NCI-H187 (cell line): ENCODE measurements at places on chromosomes 3 and 15.

- DNase-seq = no peak
Observed at GRCh38 chr15:80691575-80691974, 3.5 kb upstream of the ABHD17C start.

GRCh38 chr3:88025001-88025552 is 33.7 kb downstream of the CGGBP1 start:
- no peak for DNase-seq

DNA sequence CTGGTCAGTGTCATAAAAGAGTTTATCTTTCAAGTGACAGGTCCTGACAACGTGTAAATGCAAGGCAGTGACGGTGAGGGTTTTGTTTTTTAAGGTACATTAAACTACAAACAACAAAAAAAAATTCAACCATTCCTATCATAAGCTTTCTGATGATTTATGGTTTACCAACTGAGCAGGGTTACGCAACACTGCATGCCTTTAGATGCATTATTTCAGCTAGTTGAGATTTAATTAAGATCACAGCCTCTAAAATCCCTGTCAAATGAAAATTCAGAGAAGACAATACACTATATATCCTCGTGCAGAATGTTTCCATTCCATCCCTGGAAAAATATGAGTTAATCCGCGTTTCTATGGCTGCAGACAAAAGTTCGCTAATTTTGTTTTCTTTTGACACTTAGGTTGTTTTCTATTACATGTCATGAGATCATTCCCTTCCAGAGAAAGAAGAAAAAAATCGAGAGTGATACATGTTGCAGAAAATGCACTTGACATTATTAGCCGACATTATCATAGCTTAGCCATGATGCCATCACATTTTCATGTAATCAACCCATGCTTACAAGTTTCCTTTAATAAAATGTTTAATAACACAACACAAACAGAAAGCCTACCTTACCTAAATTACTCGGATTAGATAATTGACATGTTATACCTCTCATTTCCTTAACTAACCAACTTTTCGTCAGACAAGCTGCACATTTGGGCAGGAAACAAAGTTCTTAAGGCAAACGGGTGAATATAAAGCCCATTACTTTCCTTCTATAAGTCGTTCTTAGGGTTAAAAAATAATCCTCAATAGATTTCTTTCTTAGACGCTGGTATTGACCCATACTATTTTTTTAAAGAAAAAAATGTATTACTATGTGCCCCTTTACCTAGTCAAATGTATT is 521.2 kb downstream of the FOXP1 start:
- DNase-seq = no peak

GRCh38 chr3:134423153-134423552 is 48.9 kb upstream of the AMOTL2 start:
- no peak for DNase-seq

DNA sequence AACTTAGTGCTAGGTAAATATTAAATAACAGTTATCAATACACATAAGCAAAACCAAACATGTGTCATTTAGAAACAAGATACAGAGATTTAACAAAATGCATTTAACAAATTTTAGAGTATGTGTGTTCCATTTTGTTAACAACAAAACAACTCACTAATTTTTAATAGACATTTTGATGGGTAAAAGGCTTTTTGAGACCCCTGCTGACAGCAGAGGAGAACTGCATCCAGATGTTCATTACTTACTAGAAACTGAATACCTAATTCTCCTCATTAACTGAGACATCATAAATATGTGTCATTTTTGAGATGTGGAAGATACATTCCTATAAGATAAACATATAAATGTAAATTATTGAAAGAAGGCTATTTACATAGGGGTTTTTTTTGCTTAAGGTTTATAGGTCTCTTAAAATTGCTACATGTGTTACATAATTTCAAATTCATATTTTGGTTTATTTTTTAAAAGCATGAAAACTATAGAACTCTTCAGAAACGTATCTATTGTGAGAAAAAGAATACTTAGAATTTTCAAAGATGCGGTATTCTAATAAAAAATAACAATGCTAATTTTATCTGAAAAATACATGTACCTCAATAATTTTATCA is 1009.8 kb downstream of the TUSC7 start:
- no peak for DNase-seq

- no peak for DNase-seq
Observed at GRCh38 chr15:100429116-100429728, 87.4 kb upstream of the ADAMTS17 start.
